ENCODE measurements at places on chromosomes 3 and 15.

DNA sequence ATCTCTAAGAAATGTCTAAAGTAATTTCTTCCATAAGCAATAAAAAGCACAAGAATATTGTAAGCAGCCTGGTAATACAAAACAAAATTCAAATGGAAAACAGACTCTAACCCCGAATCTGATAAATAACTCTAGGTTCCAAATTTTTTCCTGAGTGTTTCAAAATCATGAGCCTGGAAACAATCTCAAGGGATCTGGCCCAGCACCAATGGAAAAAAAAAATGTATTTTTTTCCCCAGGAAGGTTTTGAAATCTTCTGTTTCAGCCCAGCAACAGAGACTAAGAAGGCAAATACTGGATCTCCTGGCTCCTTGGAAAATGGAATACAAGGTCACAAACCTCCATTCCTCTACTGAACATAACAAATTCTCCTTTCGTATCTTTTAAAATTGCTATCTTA lies 13.0 kb downstream of the TBC1D2B start:
- DNase-seq, result no peak

DNA sequence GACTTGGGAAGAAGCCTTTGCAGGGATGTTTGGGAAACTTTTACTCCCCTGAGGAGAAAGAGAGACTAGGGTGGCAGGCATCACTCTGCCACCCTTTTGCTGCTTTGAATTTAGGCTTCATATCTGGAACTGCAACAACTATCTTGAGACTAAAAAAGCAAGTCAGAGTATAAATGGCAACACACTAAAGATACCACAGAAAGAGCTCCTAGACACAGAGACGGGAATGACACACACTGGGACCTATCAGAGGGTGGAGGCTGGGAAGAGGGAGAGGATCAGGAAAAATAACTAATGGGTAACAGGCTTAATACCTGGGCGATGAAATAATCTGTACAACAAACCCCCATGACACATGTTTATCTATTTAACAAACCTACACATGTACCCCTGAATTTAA lies 237.8 kb downstream of the FGF12 start:
- no peak for DNase-seq

GRCh38 chr3:161890147-161890625 lies 393.6 kb downstream of the OTOL1 start:
- no peak for DNase-seq

- DNase-seq, result peak; percentile 64
These were observed 976 bp downstream of the DIS3L start for GRCh38 chr15:66294157-66294931.

DNA sequence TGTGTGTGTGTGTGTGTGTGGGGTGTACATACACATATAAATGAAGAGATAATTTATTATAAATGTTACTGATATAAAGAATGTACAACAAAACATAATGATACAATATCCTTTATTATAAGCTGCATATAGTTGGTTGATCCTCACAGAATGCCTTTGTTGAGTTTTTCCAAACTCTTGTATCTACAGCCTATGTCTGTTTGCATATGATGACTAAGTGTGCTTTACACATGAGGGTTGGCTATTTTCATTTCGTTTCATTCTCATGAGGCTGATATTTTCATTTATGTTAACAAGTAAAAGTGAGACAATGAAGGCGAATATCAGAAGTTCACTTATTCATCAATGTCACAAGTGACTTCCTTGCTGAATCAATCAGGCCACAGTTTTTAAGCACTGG lies 45.1 kb downstream of the TM2D3 start:
- no peak for DNase-seq

- DNase-seq, result no peak
These were observed 10.4 kb downstream of the NR2F2 start for GRCh38 chr15:96340598-96341512.

DNA sequence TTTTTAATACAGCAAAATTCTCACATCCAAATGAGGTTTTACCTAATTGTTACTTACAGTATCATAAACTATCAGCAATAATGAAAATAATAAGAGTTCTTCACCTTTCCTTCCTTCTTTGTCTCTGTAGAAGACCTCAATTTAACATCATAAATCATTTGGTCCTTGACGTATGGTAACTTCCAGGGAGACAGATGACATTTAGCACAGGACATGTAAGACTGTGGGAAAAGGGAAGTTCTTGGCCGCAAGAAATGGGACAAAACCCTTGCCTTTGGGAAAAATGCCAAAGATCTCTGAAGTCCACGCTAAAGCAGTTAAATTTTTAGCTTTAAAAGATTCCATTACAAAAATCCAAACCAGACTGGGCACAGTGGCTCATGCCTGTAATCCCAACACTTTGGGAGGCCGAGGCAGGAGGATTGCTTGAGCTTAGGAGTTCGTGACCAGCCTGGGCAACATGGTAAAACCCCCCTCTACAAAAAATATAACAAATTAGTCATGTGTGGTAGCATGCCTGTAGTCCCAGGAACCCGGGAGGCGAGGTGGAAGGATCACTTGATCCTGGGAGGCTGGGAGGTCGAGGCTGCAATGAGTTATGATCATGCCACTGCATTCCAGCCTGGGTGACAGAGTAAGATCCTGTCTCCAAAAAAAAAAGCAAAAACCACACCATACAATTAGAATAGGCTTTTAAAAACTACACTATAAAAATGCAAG lies 8.8 kb downstream of the PTPN9 start:
- no peak for DNase-seq

DNA sequence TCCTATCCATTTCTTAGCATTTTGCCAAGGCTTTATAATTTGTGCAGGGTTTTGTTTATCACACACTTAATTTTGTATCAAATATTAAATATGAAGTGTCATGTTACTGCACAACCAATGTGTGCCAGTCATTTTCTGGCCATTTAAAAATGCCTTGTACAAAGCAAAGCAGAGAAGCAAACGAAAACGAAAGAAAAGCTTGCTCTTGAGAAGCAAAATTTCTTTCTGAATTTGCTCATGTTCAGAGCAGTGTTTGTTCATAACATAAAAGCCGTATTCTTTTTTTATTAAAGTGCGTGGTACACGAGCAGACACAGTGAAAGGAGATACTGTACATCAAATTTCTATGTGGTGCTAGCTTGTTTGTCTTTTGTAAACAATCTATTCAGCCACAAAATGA lies 792.6 kb downstream of the NAALADL2 start:
- no peak for DNase-seq

DNA sequence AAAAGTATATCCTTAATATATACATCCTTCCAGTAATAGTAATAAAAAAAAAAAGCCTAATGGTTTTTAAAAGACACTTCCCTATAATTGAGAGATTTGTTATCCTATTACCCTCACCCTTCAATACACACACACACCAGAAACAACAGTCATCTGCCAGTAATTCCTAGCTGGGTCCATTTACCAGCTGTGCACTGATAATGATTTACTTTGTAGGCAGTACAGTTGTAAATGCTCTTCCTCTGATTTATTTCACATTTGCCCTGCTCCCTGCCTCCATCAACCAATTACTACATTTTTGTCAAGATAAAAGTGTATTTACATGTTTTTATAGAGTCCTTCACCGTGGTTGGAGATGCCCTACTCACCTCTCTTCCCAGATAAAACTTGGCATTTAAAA lies 12.4 kb downstream of the TPM1 start:
- DNase-seq, result no peak

DNA sequence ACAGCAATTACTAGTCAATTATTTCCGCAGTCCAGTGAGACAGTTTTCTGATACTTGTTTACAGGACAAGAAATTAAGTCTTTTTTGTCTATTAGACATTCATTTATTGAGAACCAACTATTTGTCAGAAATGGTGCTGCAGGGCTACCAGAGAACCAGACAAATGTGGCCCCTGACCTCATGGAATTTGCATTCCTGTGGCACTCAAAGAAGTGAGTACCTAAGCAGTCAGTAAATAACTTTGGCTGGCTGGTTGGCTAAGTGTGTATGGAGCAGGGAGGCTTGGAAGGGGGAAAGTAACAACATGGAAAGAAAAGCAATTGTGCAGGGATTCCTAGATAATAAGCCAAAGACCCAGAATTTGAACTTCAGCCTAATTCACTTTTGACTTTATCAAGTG lies 837.0 kb upstream of the CFAP20DC start:
- DNase-seq, result no peak

DNA sequence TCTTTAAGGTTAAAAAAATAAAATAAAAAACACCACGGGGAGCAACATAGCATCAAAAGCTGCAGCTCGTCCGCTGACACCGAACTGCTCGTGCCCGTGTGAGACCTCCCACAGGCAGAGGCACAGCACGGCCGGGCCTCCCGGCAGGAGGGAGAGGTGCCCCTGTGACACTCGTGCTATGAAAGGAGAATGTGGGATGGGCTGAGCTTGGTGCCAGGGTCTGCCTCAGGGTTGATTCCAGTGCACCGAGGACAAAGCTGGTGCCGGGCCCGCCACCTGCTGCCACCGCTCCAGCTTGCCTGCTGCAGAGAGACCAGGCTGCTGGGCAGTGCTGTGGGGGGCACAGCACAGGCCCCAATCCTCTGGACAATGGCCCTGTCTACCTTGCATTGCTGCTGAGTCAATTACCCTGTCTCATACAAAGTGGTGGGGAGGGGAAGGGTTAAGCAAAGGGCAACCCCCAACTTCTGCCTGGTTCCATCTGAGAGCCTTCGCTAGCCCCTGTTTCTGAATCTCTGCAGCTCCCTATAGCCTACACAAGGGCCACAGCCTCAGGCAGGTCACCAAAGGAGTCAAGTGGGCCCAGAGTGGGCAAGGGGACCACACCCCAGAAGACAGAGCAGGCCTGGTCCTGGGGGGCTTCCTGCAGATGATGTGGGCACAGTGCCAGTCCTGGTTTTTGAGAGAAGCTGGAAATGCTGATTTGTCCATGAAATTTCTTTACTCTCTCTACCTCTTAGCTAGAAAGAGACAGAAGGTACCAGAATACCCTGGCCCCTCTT lies 74.0 kb upstream of the SNRPA1 start:
- no peak for DNase-seq

- peak; percentile 32 for DNase-seq
These were observed 352.4 kb upstream of the ARHGEF26 start for GRCh38 chr3:153768561-153769469.

DNA sequence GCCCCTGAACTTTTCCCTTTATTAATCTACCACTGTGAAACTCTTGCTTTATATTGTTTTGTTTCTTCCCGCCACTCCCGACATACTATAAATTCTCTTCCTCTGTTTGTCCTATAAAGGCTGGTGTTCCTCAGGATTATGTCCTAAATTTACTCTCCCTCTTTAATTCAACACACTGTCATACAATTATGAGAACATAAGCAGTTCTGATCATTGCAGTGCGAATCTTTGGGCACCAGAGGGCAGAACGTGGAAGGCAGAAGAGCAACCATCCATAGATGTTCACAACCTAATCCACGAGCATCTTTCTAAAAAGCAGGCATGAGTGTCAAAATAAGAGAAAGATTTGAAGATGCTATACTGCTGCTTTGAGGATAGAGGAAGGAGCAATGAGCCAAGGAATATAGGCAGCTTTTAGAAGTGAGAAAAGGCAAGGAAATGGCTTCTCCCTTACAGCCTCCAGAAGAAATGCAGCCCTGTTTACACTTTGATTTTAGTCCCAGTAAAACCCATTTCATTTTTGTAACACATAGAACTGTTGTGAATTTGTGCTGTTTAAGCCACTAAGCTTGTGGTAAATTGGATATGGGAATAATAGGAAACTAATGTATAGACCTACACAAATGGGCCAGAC lies 179.4 kb downstream of the GBE1 start:
- no peak for DNase-seq

- no peak for DNase-seq
These were observed 222.4 kb upstream of the WNT5A start for GRCh38 chr3:55709411-55710012.

- DNase-seq, result no peak
These were observed 118.1 kb upstream of the SLC6A11 start for GRCh38 chr3:10697918-10698317.

DNA sequence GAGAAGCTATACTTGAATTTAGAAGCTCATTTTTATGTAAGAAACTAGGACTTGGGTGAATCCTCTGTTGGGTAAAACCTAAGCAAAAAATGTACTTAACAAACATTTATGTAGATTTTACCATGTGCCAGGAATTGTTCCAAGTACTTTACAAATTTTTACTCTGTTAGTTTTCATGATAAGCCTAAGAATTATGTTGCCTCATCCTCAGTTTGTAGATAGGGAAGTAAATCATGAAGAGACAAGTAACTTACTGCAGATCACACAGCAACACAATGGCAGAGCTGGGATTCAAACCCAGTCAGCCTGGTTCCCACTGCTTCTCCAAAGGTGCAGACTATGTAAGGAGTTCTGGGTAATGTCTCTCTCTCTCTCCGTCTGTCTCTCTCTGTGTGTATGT lies 169.9 kb downstream of the DIPK2A start:
- DNase-seq, result no peak

- no peak for DNase-seq
These were observed 38.2 kb downstream of the KLHL25 start for GRCh38 chr15:85756411-85757072.

- no peak for DNase-seq
These were observed 22.2 kb upstream of the MAGEF1 start for GRCh38 chr3:184733971-184734608.

DNA sequence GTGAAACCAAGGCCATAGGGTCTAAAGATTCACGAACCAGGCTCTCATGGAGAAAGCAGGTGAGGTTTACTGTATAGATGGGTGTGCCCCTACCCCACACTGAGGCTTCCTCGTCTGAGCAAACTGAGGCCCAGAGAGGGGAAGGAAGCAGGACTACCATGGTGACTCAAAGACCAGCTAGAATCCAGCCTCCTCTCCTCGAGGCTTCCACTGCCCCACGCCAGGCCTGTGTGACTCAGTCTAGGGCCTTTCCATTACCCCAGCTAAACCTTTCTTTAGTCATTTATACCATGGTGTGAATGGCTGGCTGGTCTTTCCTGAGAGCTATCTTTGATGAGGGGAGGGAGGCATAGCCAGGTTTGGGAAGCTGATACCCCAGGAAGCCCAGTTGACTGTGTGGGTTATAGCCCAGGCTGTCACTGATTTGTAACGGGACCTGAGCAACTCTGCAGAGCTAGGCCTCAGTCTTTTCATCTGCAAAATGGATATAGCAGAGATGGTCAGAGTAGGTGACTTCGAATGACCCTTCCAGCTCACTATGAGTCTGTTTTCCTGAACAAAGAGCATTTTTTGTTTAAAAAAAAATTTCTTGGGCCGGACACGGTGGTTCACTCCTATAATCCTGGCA lies 3.0 kb upstream of the RHO start:
- no peak for DNase-seq

Measured in NCI-H2081 treated with DMSO at 0.1 percent for 48 hours (cell line).